ENCODE measurements at places on chromosomes 12 and 14. TPM values are rescaled to one million over a fixed set of nuclear protein-coding genes. Genes with fewer than 3 reads are reported as not detected.

- no peaks in the 10 kb centered on the region for H3K36me3 ChIP-seq
- no peak overlapping the region for H3K4me3 ChIP-seq
- no peaks in the 10 kb centered on the region for H3K27me3 ChIP-seq
- no peak overlapping the region for H3K27ac ChIP-seq
These were observed 24.8 kb upstream of the PLEKHG6 start for GRCh38 chr12:6285532-6286306.

GRCh38 chr12:75239987-75240386, 30.3 kb upstream of the KCNC2 start:
- no peak overlapping the region for H3K27ac ChIP-seq
- no peaks in the 10 kb centered on the region for H3K36me3 ChIP-seq
- H3K4me3 ChIP-seq: no peak overlapping the region
- no peaks in the 10 kb centered on the region for H3K27me3 ChIP-seq
- no peaks in the 10 kb centered on the region for H3K4me1 ChIP-seq

DNA sequence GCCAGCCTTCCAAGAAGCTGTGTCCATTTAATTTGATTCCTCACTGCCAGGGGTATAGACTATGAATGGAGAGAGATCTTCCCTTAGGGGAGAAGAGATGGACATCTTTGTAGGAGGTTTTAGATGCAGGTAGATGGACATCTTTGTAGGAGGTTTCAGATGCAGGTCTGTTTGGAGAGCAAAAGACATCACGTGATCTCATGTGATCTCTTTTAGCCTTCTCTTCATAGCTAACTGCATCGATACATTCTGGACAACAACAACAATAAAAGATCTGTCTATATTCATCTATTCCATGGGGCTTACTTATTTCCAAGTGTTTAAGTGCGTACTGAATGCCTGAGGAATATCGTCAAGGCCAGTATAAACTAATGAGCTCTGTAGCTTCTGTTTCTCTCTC, 163.2 kb downstream of the PAX9 start:
- no peak overlapping the region for H3K27ac ChIP-seq
- H3K27me3 ChIP-seq: no peaks in the 10 kb centered on the region
- H3K4me1 ChIP-seq: no peaks in the 10 kb centered on the region
- no peak for DNase-seq
- no peak overlapping the region for H3K4me3 ChIP-seq

The CHMP4A gene
- total RNA-seq: 102 TPM

DNA sequence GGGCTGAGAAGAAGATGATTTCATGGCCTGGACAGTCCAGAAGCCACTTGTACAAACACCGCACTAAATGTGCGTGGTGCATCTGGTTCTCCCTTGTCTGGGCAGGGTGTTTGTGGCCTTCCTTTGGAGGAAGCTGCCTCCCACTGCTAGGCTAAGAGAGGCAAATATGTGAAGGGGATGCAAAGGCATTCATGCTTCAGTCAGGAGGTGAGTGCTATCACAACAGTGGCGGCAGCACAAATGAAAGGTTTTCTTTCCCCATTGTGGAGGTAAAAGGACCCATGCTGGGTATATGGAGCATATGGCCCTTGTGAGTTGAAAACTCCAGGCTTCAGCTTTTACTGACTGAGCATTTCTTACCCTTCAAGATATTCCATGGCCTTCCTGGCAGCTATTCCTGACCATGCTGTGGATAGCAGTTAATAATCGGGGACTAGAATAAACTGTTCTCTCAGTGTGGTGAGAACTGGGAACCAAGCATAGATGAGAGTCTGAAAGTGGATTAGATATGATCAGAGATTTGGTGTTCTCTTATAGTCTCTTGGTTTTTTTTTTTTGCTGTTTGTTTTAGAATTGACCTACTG, 69.9 kb downstream of the MYRFL start:
- H3K27me3 ChIP-seq: no peaks in the 10 kb centered on the region
- no peak for DNase-seq
- no peaks in the 10 kb centered on the region for H3K36me3 ChIP-seq
- H3K4me1 ChIP-seq: no peaks in the 10 kb centered on the region

DNA sequence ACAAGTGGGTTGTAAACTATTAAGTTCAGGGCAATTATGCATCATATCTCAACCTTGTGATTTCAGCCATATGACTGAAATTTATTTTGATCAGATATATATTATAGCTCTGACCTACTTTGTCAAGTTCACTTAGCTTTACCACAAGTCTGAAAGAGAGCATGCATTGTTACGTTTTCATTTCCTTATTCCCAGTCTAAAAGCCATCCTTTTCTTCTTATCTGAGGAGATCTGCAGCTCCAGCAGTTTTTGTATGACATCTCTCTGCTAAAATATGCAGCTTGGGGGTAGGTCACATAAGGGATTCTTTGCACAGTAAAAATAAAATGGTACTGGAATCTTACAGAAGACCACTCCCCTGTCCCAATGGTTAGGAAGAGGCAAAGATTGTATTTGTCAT, 1682.8 kb upstream of the FLRT2 start:
- no peak for DNase-seq
- H3K36me3 ChIP-seq: no peaks in the 10 kb centered on the region
- H3K4me1 ChIP-seq: no peaks in the 10 kb centered on the region

The TIMM9 gene
- 23.8 TPM for total RNA-seq

DNA sequence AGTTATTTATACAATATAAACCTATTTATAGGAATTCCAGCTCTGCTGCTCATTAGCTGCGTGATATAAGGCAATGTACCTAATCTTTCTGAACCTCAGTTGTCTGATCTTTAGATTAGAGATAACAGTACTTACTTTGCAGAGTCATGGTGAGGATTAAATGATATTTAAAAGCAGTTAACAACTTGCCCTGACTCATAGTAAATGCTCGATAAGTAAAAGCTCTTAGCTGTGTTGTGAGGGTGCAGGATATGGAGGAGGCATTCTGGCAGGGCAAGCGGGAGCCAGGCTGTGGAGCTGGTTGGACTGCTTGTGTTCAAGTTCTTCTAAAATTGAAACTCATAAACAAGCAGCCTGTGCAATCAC, 140.0 kb upstream of the PRICKLE1 start:
- no peaks in the 10 kb centered on the region for H3K36me3 ChIP-seq
- no peaks in the 10 kb centered on the region for H3K4me1 ChIP-seq
- H3K27ac ChIP-seq: no peak overlapping the region

DNA sequence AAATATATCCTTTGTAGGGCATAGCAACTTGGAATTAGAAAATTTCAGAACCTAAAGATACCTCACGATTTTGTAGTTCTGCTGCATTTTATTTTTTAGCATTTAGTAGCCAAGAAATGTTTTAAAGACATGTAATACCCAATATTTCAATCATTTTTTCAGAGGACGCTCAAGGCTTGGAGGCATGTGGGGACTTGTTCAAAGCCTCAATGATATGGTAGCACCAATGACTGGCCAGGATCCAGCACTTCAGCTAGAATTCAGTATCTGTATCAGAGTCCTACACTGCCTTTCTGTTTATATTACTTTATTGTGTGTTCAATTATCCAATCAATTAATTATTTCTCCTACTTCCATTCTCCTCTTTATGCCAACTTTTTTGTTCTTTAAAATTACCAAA, 154.8 kb upstream of the NEDD1 start:
- H3K36me3 ChIP-seq: no peaks in the 10 kb centered on the region
- no peak for DNase-seq
- no peak overlapping the region for H3K27ac ChIP-seq
- H3K27me3 ChIP-seq: no peaks in the 10 kb centered on the region
- no peaks in the 10 kb centered on the region for H3K4me1 ChIP-seq
- H3K4me3 ChIP-seq: no peak overlapping the region

The TEX52 gene
- not detected for total RNA-seq

DNA sequence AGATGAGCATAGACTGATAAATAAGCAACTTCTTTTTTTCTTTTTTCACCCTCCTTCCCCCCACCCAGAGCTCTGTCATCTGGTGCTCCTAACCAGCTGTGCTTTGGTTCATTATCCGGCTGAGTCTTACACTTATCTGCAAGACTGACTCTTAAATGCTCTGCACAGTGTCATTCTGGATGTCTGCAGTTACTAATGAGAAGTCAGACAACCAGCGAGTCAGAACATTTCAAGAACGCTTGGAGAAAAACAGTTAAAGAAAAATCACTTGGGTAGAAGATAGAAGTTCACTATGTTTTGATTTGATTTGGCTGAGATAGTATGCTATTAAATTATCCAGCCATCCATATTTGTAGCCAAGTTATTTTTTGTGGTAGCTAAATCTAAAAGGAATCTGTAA, 328.9 kb upstream of the PRICKLE1 start:
- DNase-seq: no peak
- no peaks in the 10 kb centered on the region for H3K27me3 ChIP-seq
- no peaks in the 10 kb centered on the region for H3K36me3 ChIP-seq
- no peak overlapping the region for H3K4me3 ChIP-seq
- no peak overlapping the region for H3K27ac ChIP-seq

DNA sequence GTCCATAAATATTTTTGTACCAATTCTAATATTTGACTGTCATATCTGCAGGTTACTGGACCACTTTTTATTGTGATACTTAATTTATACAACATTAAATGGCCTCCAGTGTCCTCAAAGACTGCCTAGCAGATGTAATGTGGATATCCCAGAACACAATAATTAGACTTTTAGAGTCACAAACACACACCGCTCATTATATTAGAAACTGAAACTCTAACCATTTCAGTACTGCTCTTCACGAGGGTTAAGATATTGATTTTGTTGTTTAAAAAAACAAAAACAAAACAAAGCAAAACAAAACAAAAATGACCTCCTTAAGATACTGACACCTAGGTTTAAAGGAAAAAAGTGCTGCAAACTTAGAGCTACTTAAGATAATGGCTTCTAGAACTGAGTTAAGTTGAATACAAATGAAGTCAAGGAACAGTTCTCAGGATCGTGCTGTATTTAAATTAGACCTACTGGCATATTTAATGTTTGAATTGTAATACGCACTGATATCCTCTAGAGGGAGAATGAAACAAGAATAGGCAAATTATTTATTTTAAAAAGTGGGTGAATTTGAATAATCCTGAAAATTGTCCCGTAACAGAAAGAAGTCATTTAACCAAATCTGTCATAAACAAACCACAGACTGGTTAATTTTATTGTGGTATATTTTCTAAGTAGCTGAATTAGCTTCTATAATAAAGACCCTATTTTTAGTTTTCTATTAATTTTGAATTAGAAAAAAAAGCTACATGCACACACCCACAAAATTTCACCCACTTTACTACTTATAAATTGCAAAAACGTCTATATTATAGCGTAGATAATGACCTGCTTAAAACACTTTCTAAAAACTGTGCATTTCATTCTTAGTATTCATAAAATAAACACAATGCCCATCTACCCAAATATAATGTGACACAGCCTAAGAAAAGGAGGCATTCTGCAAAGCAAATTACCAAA, 395.2 kb upstream of the DCN start:
- no peak overlapping the region for H3K27ac ChIP-seq
- H3K36me3 ChIP-seq: no peaks in the 10 kb centered on the region
- no peaks in the 10 kb centered on the region for H3K27me3 ChIP-seq
- H3K4me3 ChIP-seq: peak overlapping the region; percentile 28
- peak; percentile 45 for DNase-seq

DNA sequence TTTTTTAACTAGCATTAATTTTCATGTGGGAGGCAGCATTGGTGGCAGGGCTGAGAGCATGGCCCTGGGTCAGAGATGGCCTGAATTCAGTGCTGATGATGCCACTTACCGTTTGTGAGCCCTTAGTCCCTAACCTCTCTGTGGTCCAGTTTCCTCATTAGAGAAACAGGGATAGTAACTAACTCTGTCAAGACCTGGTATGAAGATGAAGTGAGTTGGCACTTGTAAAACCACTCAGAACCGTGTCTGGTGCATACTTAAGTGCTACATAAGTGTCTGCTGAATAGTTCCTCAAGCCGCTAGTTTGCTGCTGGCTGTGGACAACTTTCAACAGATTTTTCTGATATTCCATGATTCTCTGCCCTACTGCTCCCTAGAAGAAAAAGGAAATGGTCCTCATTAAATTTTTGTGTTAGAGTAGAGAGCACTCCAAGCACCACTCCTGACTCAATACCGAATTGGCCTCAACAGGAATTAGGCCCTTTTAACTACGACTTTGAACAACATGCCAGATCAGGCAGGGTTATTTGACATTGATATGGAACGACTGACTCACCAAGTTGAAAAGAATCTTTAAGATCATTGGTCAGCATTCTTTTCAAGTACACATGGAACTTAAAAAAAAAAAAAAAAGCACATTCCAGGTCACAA, 250.2 kb downstream of the ANO2 start:
- H3K27ac ChIP-seq: no peak overlapping the region
- H3K4me3 ChIP-seq: no peak overlapping the region
- no peaks in the 10 kb centered on the region for H3K36me3 ChIP-seq
- DNase-seq: no peak
- H3K4me1 ChIP-seq: no peaks in the 10 kb centered on the region
- H3K27me3 ChIP-seq: no peaks in the 10 kb centered on the region

The POTEG gene
- total RNA-seq: not detected

GRCh38 chr14:64801800-64802199, 77.9 kb downstream of the SPTB start:
- no peak overlapping the region for H3K27ac ChIP-seq
- DNase-seq: no peak
- no peak overlapping the region for H3K4me3 ChIP-seq
- H3K4me1 ChIP-seq: no peaks in the 10 kb centered on the region
- H3K36me3 ChIP-seq: no peaks in the 10 kb centered on the region

DNA sequence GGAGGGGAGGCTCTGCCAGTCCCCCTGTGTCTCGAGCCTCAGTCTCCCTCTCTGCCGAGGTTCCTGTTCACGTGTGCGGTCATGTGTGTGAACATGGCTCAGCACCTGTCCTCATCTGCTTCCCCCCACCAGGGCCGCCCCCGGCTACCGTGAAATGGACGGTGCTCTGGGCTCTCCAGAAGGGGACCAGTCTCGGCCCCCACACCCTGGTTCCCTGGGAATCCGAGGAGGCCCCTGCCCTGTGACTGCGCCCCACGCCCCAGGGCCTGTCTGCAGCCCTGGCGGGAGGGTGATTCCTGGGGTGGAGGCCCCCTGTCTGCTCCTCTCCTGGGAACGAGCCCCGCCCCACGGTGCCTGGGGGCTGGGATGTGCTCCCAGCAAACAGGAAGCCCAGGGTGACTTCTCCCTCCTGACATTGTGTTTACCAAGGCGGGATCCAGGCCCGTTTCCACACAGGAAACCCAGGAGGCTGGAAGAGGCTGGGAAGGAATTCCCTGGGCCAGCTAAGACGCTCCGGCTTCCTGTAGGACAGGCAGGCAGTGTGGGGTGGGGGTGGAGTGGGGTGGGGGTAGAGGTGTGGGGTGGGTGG, 46.6 kb downstream of the KIF26A start:
- no peaks in the 10 kb centered on the region for H3K4me1 ChIP-seq
- no peak overlapping the region for H3K27ac ChIP-seq
- no peak overlapping the region for H3K4me3 ChIP-seq
- H3K36me3 ChIP-seq: no peaks in the 10 kb centered on the region

The WNT1 gene
- not detected for total RNA-seq

The RND1 gene
- total RNA-seq: 18.7 TPM

GRCh38 chr12:2332947-2333346, 280.2 kb downstream of the CACNA1C start:
- no peak for DNase-seq
- H3K4me1 ChIP-seq: no peaks in the 10 kb centered on the region
- peaks cover 4% of the 10 kb centered on the region for H3K27me3 ChIP-seq
- no peak overlapping the region for H3K4me3 ChIP-seq
- H3K36me3 ChIP-seq: no peaks in the 10 kb centered on the region

All from B cell (primary cell).